Nephron progenitor cell (in vitro differentiated cells): ENCODE measurements at places on chromosomes 11 and 22.

DNA sequence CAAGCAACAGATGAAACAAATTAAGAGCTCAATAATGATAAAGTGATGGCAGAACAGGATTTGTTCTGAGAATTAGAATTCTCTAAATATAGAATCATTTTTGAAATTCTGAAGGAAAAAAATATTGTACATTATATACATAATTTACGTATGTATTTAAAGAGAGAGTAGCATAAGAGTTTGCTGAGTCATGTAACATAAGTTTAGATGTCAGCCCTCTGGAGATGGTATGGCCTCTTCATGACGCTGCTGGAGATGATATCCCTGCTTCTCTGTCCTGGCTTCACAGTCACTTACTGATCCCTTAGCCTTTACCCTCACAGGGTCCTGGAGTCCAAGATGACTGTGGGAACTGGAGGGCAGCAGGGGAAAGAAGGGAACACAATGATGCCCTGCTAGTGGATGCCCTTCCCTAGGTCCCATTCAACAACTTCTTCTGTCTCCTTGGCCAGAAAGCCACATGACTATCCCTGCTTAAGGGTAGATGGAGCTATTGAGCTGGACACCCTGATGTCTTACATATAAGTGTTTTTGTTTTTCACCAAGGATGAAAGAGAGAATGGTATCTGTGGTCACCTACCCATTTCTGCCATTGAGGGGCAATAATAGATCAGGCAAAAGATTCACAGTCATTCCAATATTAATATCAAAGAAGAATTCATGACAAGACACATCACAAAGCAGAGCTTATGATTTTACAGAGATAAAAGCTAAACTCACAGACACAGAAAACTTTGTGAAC is 753.1 kb downstream of the TBC1D22A start:
- no peaks in the 10 kb centered on the region for H3K36me3 ChIP-seq
- no peaks in the 10 kb centered on the region for H3K4me1 ChIP-seq
- no peak for DNase-seq
- H3K4me3 ChIP-seq: no peak overlapping the region
- no peak overlapping the region for H3K27ac ChIP-seq
- peaks cover 7% of the 10 kb centered on the region for H3K27me3 ChIP-seq

- peak overlapping the region; percentile 78 for H3K4me3 ChIP-seq
- H3K36me3 ChIP-seq: peaks cover 7% of the 10 kb centered on the region
- H3K27me3 ChIP-seq: no peaks in the 10 kb centered on the region
- H3K4me1 ChIP-seq: peaks cover 73% of the 10 kb centered on the region
These were observed 2.3 kb downstream of the IFITM1 start for GRCh38 chr11:316031-316701.

GRCh38 chr22:20671409-20672081 is 102.4 kb upstream of the SERPIND1 start:
- DNase-seq: no peak
- no peak overlapping the region for H3K27ac ChIP-seq
- no peak overlapping the region for H3K4me3 ChIP-seq
- peaks cover 19% of the 10 kb centered on the region for H3K27me3 ChIP-seq
- H3K4me1 ChIP-seq: no peaks in the 10 kb centered on the region
- no peaks in the 10 kb centered on the region for H3K36me3 ChIP-seq

- no peak overlapping the region for H3K4me3 ChIP-seq
- H3K36me3 ChIP-seq: peaks cover 45% of the 10 kb centered on the region
- H3K4me1 ChIP-seq: no peaks in the 10 kb centered on the region
These were observed 56.9 kb downstream of the USP47 start for GRCh38 chr11:11898648-11899047.

DNA sequence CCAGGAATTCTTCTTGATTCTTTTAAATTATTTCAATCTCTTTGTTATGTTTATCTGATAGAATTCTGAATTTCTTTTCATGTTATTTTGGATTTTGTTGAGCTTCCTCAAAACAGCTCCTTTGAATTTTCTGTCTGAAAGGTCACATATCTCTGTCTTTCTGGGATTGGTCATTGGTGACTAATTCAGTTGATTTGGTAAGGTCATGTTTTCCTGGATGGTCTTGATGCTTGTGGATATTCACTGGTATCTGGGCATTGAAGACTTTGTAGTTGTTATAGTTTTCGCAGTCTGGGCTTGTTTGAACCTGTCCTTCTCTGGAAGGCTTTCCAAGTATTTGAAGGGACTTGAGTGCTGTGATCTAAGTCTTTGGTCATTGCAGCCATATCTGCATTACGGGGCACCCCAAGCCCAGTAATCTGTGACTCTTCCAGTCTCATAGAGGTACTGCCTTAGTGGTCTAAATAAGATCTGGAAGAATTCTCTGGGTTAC is 18.9 kb upstream of the INSC start:
- H3K27ac ChIP-seq: no peak overlapping the region
- peaks cover 13% of the 10 kb centered on the region for H3K27me3 ChIP-seq
- no peak for DNase-seq
- no peaks in the 10 kb centered on the region for H3K4me1 ChIP-seq
- H3K36me3 ChIP-seq: no peaks in the 10 kb centered on the region

DNA sequence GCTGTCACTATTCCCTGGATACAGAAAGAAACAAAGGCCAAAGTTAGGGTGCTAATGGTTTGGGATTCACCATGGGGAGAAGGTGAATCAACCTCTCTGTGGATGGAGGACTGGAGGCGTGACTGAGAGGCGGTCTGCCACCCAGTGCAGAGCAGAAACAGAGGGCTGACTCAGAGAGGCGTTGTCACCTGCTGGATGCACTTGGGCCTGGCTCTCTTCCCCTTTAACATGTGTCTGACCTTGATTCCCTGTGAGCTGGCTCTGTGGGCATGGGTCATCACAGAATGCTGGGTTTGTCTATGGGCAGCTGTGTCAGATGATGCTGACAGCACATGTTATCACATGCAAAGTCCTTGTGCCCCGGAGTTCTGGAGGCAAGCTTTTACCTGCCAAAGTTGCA is 75.9 kb downstream of the LDLRAD3 start:
- H3K27me3 ChIP-seq: no peaks in the 10 kb centered on the region
- DNase-seq: no peak
- H3K27ac ChIP-seq: no peak overlapping the region
- peaks cover 41% of the 10 kb centered on the region for H3K4me1 ChIP-seq
- H3K4me3 ChIP-seq: no peak overlapping the region

DNA sequence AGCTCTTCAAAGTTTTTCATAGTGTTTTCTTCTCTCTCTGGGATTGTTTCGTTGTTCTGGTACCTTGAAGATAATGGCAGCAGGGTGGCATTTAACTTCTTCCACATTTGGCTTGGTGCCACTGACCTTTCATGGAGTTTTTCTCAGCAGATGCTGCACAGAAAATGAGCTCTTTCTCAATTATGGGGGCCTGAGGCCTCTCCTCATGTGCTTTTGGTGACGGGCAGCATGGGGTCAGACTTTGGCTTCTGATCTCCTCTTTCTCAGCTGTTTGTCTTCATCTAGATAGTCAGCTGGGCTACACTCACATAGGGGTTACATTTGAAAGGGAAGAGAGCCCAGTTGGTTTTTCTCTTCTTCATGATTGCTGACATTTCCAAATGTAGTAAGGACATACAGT is 76.3 kb downstream of the FAT3 start:
- peaks cover 51% of the 10 kb centered on the region for H3K4me1 ChIP-seq
- H3K4me3 ChIP-seq: no peak overlapping the region
- H3K27ac ChIP-seq: peak overlapping the region; percentile 9
- H3K27me3 ChIP-seq: peaks cover 3% of the 10 kb centered on the region
- peaks cover 13% of the 10 kb centered on the region for H3K36me3 ChIP-seq
